ENCODE measurements at places on chromosomes 16 and 17.
A peak's percentile ranks its signal among the peaks of the same experiment; 100 is the strongest.

- DNase-seq, result no peak
These were observed 36.0 kb downstream of the NTN1 start for GRCh38 chr17:9057310-9057709.

DNA sequence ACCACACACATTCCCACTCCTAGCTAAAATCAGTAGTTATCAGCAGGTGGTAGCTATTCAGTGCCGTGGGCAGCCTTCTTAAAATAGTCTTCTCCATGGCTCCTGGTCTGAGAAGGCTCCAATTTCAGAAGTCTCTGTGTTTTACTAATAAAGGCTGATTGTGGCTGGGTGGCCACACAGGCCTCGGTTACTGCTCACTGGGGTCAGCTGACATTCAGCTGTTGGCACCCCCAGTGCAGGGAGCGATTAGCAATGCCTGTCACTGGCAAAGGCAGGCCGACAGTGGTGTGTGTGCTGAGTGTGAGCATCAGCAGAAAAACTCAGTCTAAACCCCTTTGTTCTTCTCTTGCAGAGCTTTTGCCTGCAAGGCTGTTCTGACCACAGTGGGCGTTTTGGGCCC is 16.6 kb upstream of the DBNDD1 start:
- DNase-seq, result no peak

DNA sequence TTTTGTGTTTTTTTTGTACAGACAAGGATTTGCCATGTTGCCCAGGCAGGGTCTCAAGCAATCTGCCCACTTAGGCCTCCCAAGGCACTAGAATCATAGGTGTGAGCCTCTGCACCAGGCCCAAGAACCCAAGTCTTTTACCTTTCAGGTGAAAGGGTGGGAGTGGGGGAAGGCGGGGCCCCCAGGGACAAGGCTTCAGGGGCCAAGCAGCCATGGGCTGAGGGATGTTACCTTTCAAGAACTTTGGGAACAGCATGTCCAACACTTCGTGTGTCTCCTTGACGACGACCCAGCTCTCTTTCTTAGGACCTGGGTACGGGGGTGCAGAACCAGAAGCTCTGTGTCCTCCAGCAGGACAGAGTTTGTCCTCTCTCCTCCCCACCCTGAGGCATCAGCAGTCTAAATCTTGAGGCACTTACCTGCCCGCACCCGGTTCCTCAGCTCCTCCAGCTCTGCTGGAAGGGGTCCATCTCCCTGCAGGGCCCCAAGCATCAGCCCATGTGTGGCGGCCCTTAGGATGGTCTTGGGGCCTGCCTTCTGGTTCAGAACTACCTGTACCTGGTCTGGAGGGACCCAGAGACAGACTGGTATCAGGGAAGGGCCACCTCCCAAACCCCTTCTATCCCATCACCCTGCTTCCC is 9.0 kb downstream of the SLC5A2 start:
- no peak for DNase-seq

GRCh38 chr17:28043741-28044140 is 1.3 kb downstream of the NLK start:
- no peak for DNase-seq

DNA sequence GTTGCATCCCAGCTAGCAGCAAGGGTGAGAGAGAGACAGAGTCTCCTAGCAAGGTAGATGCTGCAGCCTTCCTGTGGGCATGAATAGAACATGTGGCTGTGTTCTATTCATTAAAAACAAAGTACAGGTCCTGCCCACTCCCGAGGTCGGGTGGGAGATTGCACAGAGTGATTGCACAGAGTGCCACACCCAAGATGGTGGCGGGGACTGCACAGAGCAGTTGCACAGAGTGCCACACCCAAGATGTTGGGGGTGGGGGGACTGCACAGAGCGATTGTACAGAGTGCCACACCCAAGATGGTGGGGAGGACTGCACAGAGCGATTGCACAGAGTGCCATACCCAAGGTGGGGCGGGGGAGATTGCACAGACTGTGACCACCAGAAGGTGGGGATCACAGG is 410.8 kb upstream of the EEF2KMT start:
- no peak for DNase-seq

- DNase-seq, result no peak
These were observed 381 bp upstream of the HSD11B2 start for GRCh38 chr16:67430504-67430976.

GRCh38 chr16:27591837-27592236 is 41.9 kb downstream of the KATNIP start:
- DNase-seq, result no peak

DNA sequence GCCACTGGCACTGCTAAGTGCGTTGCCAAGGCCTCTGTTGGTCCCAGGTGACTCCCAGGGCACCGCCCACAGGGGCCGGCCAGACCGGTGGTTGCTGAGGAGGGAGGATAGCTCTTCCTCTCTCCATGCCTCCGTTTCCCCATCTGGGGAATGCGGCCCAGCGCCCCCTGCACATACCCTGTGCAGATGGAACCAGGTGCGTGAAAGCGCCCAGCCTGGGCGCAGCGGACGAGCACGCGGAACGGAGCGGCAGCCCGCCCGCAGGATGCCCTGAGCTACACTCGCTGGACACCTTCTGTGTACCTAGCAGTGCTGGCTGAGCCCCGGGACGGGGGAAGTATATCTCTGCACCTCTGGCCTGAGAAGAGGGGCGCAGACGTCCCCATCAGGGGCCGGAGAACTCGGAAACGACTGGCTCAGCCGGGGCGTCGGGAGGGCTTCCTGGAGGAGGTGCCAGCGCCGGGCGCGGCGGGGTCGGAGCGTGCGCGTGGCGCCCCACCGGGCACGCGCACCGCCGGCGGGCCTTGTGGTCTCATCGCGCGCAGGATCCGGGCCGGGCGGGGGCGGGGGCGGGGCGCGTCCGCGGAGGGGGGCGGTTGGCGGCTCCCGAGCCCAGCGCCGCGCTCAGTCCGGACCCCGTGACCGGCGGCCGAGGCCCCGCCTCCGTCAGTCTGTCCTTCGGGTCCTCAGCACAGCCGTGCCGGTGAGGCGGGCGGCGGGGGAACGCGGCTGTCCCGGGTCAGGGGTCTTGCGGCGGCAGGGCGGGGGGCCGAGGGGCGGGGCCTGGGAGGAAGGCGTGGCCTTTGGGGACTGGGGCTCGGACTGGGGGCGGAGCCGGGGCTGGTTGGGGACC is at the start of the genes CCDC78 and HAGHL:
Gene CCDC78 (minus strand): TSS at position 6 of the 853 bp plus-strand sequence. CDS start 76 bp downstream, outside the sequence.
Gene HAGHL (plus strand): TSS at position 669 of the 853 bp plus-strand sequence. CDS start 404 bp downstream, outside the sequence.
- peak; percentile 93 for DNase-seq

GRCh38 chr16:50025537-50025931 is 509 bp downstream of the CNEP1R1 start:
- DNase-seq, result no peak

GRCh38 chr17:29593591-29594518 is 923 bp downstream of the ANKRD13B start:
- DNase-seq, result peak; percentile 18

GRCh38 chr16:5349670-5350517 is 252.3 kb upstream of the EEF2KMT start:
- no peak for DNase-seq

GRCh38 chr17:48241131-48241591 is 133.6 kb downstream of the SNX11 start:
- DNase-seq, result no peak

DNA sequence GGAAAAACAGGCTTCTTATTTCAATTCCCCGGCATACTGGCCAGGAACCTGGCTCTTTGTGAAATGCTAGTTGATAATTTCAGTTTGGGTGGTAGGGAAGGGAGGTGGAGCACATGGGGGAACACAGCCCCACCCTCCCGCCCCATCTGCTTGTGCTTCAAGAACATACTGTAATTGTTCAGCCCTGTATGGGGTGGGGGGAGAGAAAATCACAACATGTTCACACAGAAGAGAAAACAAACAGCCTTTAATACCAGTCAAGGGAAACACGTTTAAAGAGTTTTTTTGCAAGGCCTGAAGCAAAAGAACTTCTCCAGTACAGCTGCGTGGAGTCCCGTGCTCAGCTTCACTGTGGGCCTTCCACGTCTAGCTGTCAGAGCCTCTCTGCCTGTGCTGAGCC is 59.7 kb downstream of the SHISA6 start:
- DNase-seq, result no peak

DNA sequence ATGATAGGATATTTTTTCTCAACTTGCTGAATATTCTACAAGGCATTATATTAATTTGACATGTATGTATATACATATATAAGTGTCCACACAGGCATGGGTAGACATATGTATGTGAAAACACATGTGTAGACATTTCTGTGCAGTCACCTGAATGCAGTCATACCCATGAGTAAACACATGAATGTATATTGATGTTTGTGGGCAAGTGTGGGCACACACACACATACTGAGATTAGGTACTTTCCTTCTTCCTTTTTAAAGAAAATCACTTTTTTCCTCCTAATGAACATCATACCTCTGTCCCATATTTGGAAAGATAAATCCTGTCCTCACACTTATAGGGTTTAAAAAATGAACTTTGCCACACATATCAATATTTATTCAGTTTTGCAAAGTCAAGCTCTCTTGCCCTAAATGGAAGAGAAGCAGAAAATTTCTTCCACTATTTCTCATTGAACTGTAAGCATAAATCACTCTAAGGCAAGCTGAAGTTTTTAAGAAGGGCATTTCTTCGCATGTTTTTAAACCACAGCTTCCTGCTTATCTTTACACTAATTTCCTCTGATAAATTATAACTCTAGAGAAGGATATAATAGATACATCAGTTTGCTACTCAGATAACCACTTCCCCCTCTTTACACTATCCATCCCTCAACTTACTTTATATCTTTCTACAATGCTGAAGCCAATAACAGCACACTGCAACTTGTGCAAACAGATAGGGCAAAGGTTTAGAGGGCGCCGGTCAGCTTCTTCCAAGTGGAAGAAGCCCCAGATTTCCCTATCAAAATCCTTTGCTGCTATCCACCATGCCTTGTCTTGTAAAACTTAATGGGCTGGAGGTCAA is 49.6 kb upstream of the LRRC37A3 start:
- no peak for DNase-seq

DNA sequence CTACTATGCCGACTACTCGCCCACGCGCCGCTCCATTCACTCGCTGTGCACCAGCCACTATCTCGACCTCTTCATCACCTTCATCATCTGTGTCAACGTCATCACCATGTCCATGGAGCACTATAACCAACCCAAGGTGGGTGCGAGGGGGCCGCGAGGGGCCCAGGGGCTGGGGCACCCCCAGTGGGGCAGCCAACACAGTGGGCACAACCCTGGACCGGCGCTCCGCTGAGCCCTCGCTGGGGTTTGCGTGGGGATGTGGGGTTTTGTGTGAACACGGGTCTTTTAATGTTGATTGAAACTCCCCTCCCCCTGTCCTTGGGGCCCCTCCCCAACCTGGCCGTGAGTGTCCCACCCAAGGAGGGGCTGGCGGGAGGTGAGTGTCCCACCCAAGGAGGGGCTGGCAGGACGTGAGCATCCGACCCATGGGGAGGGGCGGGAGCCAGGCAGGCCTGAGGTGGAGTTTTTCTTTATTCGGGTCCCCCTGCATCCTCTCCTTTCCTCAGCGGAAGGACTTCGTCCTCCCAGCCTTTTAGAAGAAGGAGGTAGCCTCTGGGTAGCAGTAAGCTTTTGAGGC is 11.2 kb downstream of the TPSG1 start:
- no peak for DNase-seq

DNA sequence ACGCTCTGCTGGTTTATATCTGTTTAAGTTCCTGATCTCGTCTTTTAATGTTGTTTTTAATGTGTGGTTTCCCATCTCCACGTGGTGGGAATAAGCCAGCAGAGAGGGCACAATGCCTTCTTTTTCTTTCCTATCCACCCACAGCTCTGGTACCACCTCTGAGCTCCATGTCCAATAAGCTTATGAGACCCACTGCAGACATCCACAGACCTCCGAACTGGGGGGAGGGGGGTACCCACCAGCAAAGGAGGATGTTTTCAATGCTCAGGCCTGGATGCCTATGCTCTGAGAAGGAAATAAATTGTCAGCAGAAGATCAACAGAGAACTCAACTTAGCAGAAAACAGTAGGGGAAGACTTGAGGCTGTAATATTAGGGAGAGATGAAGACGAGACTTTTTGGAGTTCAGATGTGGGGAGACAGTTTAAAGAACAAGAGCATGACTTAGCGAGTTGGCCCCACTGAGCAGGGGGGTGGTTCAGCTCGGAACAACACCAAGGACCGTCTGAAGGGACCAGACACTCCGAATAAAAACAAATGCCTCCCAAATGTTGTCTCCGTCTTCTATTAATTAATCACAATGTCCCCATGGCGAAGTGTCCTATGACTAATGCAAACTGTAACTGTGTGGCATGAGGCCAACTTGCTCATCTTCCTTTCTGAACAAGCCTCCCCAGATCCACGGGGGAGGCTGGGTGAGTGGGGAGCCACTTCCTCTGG is 62.7 kb downstream of the GAS7 start:
- peak; percentile 90 for DNase-seq

DNA sequence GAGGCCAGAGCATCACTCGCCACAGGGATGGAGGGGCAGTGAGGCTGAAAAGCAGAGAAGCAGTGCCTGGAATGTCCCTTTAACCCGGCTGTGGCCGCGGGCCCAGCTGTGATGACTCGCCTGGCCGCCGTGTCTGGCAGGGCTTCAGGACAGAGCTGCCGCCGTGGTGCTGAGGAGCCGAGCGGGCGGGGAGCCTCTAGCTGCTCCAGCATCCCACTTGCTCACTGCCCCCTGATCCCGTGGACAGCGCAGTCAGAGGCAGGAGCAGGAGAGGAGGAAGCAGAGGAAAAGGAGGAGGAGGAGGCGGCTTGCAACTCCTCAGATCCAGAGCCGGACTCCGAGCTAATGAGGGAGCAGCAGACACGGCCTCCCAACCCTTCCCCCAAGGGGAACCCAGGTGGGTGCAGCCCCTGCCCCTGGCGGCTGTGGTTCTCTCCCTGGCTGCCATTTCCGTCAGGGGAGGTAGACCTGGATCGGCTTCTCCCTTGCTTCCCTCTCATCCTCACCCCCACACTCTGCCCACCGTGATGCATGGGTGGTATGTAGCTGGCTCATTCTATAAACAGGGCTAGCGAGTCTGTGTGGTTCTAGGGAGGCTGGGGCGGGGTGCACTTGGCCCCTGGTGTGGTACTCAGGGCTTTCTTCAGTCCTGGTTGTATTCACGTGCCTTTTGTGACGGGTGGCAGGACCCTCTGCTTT is 165.7 kb downstream of the CMIP start:
- peak; percentile 96 for DNase-seq

DNA sequence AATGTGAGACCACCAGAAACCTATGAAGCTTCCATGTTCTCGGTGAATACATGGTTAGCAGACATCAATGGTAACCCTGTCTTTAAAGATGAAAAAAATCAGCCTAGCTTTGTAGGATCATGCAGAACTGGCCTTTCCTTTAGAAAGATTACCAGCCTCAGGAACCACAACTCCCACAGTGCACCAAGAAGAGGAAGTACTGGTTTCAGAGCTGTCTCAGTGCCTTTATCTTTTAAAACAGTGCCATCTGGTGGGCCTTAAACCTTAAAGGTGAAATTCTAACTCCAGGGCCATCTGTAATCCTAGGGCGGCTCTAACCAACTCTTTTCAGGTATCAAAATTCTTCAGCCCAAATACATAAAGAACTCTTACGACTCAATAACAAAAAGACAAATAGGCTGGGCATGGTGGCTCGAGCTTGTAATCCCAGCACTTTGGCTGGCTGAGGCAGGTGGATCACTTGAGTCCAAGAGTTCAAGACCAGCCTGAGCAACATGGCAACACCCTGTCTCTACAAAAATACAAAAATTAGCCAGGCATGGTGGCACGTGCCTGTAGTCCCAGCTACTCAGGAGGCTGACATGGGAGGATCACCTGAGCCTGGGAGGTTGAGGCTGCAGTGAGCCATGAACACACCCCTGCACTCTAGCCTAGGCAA is 5.4 kb downstream of the ATPAF2 start:
- peak; percentile 68 for DNase-seq

GRCh38 chr16:54493061-54493460 is 206.5 kb upstream of the IRX3 start:
- DNase-seq, result no peak
